ENCODE measurements at places on chromosomes 1 and 21.

- DNase-seq, result no peak
These were observed 6.9 kb upstream of the TNNT2 start for GRCh38 chr1:201384406-201384782.

DNA sequence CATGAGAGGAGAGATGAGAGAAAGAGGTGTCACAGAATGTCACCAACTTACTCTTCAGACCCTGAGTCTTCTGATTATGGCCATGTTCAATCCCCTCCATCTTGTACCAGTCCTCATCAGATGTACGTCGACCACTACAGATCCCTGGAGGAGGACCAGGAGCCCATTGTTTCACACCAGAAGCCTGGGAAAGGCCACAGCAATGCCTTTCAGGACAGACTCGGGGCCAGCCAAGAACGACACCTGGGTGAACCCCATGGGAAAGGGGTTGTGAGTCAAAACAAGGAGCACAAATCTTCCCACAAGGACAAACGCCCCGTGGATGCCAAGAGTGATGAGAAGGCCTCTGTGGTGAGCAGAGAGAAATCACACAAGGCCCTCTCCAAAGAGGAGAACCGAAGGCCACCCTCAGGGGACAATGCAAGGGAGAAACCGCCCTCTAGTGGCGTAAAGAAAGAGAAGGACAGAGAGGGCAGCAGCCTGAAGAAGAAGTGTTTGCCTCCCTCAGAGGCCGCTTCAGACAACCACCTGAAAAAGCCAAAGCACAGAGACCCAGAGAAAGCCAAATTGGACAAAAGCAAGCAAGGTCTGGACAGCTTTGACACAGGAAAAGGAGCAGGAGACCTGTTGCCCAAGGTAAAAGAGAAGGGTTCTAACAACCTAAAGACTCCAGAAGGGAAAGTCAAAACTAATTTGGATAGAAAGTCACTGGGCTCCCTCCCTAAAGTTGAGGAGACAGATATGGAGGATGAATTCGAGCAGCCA is 8.0 kb downstream of the ELOA start:
- no peak for DNase-seq

DNA sequence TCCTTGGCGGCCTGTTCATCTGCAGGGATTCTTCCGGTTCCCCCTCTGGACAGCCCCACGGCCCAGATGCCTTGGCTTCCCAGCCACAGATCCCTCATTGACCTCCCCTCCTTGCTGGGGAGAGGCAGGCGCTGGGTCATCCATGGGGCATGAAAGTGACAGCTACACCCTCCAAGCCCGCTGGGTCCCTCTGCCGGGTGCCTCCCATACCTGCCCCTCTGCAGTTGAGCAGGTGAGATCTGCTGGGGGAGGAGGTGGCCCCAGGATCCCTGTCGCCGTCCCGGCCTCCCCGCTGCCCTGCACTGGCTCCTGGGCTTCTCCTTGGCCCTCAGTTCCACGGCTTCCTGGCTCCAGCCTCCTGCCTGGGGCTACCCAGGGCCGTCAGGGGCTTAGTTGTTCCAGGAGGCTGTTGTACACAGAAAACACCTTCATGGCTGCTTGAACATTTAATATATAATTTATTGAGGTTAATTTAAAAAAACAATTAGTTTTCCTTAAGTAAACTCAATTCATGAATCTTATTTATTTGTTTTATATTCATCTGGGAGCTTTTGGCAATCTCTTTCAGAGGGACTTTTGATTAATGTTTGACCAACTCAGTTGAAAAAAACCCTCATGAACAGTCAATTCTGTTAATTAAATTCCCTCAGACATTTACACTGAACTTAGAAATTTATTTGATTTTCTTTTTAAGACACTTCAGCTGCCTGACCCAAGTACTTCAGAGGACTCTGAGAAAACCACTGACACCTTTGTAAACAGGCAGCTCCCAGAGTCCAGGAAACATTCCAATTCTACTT is 67.6 kb upstream of the ABCG1 start:
- DNase-seq, result no peak

GRCh38 chr1:115473986-115474565 is 136.0 kb upstream of the NGF start:
- no peak for DNase-seq

- no peak for DNase-seq
These were observed 8.9 kb downstream of the MKNK1 start for GRCh38 chr1:46595127-46595526.

GRCh38 chr1:39671433-39671792 is 494 bp downstream of the NT5C1A start:
- DNase-seq, result no peak

- no peak for DNase-seq
These were observed 844 bp downstream of the C1orf146 start for GRCh38 chr1:92218559-92218958.

GRCh38 chr1:85850238-85850637 is 142.0 kb upstream of the ZNHIT6 start:
- DNase-seq, result no peak

Measured in NCI-H2081 treated with DMSO at 0.1 percent for 48 hours (cell line).